ENCODE measurements at places on chromosomes 2 and 18.

DNA sequence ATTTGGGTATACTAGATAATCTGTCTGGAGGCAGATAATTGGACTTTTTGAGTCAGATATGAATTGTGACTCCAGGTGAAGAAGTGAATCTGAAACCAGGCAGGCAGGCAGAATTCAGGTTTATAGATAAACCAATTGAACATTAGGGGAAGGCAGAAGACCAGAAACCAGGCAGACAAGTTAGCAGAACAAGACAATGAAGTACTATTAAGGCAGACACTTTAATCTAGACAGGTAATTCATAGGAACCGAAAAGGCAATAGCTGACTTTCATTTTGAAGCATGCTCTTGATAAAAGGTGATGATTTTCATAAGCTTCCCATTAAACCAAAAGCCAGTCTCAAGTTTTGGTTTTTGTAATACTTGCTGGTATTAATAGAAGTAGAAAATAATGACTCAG is 19.3 kb upstream of the SLC4A10 start:
- DNase-seq = no peak

- DNase-seq = no peak
Measured at GRCh38 chr2:65355186-65355831, 77.1 kb downstream of the SPRED2 start.

DNA sequence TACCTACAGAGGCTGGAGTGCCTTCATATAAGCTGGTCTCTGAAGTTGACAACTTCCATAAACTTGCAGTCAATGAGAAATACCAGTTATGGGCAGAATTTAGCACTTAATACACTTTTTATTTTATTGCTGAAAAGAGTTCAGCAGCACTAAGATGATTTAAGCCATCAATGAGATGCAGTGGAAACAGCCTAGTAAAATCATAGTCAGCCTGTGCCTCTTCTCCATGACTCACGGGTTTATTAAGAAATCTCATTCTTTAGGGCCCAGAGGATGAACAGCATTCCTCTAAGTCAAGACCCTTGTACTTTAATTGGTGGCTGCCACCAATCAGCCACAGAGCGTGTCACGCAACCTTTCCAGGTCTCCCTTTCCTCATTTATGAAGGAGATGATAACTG is 1357.9 kb upstream of the CELF4 start:
- no peak for DNase-seq

DNA sequence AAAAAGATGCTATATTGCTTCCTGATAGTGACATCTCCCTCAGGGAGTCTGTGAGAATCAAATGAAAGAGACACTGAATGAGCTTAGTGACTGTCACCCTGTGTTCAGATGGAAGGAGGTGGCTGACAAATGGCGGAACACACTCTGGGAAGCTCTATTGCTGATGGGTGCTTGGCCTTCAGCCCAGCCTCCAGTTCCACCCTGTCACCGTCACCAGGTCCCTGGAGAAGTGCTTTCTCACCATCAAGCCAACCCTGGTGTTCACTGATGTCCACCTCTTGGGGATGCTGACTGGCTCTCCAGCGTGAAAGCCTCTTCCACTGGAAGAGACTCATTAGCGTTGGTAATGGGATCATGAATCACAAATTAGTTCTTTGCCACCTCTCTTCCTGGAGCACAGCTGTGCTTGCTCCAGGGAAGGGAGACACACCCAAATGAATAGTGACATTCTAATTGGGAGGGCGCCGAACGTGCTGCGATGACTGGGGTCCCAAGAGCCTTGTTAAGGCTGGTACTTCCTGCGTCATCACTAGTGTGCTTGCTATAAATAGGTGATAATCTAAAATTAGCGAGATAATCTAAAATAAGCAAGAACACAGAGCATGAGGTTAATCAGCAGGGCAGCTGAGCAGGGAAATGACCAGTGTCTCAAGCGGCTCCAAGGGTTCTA is 154.0 kb downstream of the CLIP4 start:
- DNase-seq = no peak

DNA sequence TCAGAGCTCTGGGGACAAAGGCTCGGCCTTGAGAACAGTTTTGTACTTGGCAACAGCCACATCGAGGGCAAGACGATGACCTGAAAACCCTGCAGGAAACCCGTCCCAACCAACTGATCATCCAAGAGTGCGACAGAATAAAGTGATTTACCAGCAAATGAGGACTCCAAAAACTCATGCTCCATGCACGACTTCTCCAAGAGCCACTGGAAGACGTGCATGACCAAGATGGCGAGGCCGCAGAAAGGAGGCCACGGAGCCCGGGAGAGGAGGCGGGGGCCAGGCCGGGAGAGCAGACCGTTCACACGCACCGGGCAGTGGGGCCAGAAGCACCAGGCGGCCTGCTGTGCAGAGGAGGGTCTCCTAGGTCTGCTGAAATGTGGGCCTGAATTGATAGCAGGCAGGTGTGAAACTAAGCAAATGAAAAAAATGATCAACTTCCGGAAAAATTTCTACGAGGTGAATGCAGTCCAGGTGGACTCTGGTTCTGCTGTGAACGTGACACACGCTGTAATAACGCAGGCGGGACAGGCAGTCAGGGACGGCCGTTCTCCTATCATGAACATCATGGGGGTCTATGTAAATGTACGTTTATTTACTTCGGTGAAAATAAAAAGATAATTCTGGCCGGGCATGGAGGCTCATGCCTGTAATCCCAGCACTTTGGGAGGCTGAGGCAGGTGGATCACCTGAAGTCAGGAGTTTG is 252.2 kb downstream of the HDAC4 start:
- no peak for DNase-seq

GRCh38 chr2:152568531-152568930 is 148.7 kb downstream of the PRPF40A start:
- no peak for DNase-seq
